ENCODE measurements at places on chromosomes 5 and 9. TPM values are rescaled to one million over a fixed set of nuclear protein-coding genes. Genes with fewer than 3 reads are reported as not detected.

TNFAIP8 gene
- 4.7 TPM for total RNA-seq

- DNase-seq = no peak
Observed at GRCh38 chr9:125521462-125522327, 185.3 kb downstream of the MAPKAP1 start.

NPR3 gene
- 26.2 TPM for total RNA-seq

GRCh38 chr5:144035046-144035740 lies 135.3 kb downstream of the YIPF5 start:
- no peak for DNase-seq

- no peak for DNase-seq
Observed at GRCh38 chr9:81575956-81576355, 113.4 kb downstream of the TLE1 start.

GRCh38 chr5:163867324-163867723 lies 361.9 kb downstream of the MAT2B start:
- no peak for DNase-seq

DNA sequence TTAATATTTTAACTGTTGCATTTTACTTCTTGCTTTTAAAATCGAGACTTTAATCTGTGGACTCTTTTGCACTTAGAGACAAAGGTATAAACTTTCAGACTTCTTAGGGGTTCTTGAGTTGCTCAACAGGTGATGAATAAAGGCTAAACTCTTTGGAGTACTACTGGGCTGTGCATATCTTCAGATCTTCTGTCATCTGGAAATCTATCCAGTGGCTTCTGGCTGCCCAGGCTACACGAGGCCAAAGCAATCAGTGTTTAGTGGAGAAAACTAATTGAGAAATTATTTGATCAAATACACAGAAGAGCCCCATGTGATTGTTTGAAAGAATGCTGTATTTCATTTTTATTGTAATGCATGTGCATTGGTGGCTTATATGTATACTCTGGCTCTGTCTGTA lies 146.1 kb downstream of the PBX3 start:
- no peak for DNase-seq

SLC6A18 gene
- total RNA-seq = not detected

DNA sequence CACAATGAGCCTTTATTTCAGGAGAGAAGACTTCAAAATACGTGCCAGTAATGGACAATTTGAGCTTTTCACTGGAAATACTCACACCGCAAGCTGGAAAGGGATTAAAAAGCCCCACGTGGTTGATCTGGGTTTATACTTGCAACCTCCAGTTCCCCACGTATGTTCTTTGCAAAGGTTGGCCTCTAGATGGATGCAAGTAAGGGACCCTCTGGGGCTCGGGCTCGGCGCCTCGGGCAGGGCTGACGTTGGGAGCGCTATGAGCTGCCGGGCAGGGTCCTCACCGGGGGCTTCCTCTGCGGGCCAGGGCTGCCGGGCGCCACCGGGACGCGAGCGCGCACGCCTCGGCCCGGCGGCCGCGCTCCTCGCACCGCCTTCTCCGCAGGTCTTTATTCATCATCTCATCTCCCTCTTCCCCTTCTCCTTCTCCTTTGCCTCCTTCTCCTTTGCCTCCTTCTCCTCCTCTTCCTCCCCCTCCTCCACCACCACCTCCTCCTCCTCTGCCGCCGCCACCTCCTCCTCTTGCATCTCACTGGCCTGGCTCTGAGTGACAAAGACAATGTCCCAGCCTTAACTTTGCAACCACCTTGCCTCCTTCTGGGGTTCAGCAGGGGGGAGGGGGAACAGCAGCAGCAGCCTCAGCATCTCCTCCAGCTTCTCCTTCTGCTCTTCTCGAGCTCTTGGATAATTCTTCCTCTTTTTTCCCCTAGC lies 701 bp upstream of the ZNF462 start:
- DNase-seq = peak; percentile 35

NPR2 gene
- total RNA-seq = 24.3 TPM

AFAP1L1 gene
- 38.6 TPM for total RNA-seq
